Activated T-cell treated with anti-CD3 and anti-CD28 coated beads for 48 hours (primary cell): ENCODE measurements at places on chromosomes 6 and 20.
A peak's percentile ranks its signal among the peaks of the same experiment; 100 is the strongest.

- no peak for DNase-seq
These were observed 47.3 kb upstream of the CLDN20 start for GRCh38 chr6:155216312-155217046.

GRCh38 chr6:143441680-143442545, 8.6 kb downstream of the ADAT2 start:
- DNase-seq: no peak

DNA sequence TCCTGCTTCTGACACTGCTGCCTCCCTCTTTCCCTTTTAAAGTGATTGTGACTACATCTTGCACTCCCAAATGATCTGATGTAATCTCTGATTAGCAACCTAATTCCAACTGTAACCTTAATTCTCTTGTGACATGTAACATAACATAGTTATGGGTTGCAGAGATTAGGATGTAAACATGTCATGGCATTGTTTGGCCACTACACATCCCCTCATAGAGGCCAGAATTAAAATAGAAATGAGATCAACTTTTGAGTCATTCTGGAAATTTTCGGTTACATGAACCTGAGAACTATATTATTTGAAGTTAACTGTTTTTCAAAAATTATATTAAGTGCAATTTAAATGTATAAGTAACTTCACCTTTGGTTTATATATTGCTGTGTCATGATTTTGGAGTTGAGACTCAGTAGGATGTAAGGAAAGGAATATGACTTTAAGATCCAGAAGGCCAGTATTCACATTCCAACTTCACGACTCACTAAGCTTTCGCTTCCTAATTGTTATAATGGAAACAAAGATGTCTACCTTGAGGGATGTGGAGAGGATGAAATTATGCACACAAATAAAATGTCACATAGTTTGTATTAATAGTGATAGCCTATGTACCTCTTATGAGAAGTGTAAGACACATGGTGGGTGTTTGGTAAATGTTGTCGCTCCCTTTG, 611.9 kb upstream of the MAP3K7 start:
- DNase-seq: no peak

DNA sequence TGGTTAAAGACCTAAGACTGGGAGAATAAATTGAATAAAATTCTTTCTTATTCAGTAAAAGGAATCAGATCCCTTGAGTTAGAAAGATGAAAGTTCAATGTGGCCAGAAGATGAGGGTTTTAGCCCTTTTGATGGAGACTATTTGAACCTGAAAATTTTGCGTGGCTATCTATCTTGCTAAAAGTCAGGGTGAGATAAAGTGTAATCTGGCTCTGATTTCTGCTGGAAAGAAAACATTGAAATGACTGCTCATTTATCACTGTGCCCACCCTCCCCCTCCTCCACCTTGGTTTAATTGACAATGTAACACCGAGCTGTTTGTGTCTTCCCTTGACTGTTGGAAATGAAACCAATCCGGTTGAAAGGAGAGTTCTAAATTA, 32.9 kb upstream of the TCF21 start:
- DNase-seq: no peak

- no peak for DNase-seq
These were observed 3.8 kb upstream of the OGFRL1 start for GRCh38 chr6:71284785-71285184.

DNA sequence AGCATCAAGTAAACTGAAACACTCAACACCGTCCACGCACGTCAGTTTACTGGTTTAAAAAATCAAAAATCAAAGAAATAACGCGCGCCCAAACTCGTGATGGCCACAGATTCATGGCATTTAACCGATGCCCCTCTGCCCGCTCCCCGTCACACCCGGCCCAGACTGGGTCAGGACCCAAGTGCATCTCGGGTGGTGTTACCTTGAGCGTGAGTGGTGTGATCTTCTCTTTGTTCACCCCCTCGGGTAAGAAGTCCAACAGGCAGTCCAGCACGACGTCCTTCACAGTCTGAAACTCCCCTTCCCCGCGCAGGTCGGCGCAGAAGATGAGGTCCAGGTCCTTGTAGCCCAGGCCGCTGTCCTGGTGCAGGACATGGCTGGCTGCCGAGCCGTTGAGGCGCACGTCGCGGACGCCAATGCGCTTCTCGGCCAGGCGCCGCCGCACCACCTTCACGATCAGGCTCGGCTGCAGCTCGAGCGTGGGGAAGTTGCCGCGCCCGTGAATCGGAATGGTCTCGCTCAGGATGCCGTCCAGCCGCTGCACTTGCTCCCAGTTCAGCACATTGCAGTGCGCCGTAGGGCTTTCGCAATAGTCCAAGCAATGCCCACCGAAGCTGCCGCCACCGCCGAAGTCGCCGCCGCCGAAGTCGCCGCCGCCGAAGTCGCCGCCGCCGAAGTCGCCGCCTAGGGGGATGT, 945 bp downstream of the TENT5A start:
- DNase-seq: peak; percentile 21

DNA sequence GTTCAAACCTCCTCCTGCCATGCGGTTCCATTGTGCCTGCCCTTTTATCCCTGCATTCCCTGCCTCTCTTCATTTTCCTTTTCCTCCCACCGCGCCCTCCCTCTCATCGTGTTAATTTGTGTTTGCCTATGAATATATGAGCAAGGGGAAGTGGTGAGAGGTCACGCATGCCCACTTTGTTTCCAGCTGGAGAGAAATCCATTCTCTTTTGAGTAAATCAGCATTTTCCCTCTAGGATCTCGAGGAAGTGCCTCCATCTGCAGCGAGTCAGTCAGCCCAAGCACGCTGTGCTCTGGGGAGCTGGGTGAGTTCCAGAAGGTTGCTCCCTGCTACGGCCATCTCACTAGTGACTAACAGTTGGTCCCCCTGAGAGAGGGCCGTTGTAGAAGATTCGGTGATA, 42.9 kb downstream of the CDH26 start:
- DNase-seq: no peak

GRCh38 chr20:41095110-41095969, 42.0 kb upstream of the PLCG1 start:
- DNase-seq: peak; percentile 29

DNA sequence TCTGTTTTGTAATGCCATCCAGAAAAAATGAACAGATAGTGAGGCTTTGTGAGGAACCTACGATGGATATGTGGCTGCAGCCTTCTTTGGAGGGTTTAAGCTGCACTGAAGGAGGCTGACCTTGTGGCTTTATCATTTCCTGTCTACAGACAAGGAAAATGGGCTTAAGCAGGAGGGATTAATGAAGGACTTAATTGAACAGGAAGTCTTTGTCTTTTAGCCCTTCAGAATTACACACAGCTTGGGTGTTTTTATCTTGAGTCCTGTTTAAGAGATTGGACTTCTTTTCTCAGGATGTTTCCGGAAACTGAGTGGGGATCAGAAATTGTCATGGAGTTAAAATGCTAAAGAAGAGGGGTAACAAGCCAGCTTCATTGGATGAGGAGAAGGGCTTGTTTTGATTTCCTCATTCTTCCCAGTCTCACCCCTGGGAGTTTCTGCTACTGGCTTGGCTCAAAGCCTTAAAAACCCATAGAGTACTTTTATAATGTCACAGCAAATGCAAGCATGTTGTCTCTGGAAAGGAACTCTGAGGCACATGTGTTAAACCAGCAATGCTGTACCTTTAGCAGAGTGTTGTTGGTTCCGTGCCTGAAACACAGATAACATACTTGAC, 193.6 kb downstream of the JARID2 start:
- DNase-seq: no peak

- DNase-seq: no peak
These were observed 236.6 kb upstream of the RNF24 start for GRCh38 chr20:4252005-4252404.

GRCh38 chr6:165776691-165777090, 113.7 kb upstream of the PDE10A start:
- DNase-seq: no peak

DNA sequence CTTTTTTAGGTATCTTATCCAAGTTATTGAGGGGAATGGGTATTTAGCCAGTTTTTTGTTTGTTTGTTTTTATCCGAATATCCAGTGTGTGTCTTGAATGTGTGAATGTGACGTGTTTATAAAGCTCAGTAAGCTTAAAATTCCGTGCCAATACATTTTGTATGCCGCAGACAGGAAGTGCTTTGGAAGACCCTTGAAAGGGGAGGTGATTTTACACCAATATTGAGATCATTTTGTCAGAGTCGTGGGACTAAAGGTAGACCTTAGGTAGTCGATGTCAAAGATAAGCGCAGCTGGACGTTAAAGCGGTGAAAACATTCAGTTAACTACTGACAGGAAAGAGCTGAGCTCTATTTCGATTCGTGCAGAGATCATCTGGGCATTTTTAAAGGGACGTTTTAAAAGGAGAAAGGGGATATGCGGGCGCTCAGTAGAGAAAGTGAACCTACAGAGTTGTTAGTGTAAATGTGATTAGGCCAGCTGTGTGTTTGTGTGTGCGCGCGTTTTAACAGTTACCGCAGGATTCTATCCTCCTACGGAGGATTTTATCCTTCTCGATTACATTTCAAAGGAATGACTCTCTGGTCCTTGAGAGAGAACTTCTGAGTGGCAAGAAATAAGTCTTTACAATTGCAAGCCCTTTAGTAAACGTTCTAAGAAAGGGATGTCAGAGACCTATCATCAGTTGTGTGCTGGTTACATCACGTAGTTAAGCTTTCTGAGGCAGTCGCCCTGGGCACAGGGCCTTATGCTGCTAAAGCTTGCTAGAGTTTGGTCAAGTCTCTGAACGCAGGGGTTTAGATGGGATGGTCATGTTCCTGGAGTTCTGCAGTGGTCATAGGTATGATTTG, 625 bp upstream of the ECHDC1 start:
- no peak for DNase-seq

GRCh38 chr6:144362042-144363018, 77.2 kb downstream of the UTRN start:
- no peak for DNase-seq

- DNase-seq: no peak
These were observed 32.0 kb upstream of the SYNDIG1 start for GRCh38 chr20:24437196-24438082.

DNA sequence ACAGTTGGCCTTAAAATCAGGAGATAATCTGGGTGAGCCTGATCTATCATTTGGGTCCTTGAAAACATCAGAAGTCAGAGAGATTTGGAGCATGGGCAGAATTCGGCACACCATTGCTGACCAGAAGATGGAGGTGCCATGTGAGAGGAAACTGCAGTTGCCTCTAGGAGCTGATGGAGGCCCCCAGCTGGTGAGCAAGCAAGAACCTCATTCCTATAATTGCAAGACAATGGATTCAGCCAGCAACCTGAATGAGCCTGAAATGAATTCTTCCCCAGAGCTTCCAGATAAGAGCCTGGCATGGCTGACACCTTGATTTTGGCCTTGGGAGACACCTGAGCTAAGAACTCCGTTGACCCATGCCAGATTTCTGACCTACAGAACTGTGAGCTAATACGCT, 76.3 kb upstream of the FYN start:
- DNase-seq: no peak

DNA sequence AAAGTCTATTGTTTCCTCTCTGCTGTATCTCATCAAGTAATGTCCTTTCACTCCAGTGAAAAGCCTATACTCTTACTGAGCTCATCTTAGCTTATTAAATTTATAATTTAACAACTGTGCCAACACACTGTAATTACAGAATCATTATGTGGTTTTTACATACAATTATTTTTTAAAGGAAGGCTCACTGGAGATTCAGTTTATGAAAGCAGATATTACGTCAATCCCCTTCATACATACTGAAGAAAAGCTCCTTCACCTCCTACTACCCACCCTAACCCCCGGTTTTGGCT, 28.1 kb downstream of the ARHGAP18 start:
- DNase-seq: no peak

GRCh38 chr6:43995137-43995536, 132.1 kb downstream of the MRPL14 start:
- no peak for DNase-seq

DNA sequence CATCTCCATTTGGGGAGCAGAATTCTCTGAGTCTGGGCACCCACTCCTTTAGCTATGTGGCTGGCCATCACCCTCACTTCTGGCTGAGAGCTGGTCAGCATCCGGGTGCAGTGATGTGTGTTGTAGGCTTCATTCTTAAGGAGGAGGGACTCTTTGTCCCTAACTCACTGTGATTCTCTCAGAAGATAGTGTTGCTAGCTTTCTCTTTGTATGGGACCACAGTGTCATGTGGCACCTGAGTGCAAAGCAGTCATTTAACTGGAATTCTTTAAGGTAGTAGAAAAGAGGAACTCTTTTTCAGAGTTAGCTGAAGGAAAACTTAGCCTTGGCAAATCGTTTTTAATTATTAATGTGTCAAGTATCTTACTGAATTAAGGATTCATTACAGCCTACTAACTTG, 165.9 kb downstream of the JARID2 start:
- no peak for DNase-seq

DNA sequence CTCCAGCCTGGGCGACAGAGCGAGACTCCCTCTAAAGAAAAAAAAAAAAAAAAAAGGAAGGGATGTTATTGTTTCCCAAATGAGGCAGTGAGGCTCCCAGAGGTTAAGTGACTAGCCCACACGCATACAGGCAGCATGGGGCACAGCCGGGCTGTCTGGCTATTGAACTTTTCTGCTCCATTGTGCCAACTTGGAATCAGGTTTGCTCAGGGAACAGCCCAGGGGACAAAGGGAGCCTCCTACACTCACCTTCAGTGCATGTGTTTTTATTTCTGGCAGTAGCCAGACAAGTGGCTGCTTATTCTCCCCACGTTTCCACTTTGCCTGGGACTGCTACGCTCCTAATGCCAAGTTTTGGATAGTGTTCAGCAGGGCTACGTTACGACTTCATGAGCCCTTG, 10.7 kb downstream of the ETV7 start:
- no peak for DNase-seq

GRCh38 chr6:168004023-168004422, 6.6 kb downstream of the KIF25 start:
- DNase-seq: no peak

DNA sequence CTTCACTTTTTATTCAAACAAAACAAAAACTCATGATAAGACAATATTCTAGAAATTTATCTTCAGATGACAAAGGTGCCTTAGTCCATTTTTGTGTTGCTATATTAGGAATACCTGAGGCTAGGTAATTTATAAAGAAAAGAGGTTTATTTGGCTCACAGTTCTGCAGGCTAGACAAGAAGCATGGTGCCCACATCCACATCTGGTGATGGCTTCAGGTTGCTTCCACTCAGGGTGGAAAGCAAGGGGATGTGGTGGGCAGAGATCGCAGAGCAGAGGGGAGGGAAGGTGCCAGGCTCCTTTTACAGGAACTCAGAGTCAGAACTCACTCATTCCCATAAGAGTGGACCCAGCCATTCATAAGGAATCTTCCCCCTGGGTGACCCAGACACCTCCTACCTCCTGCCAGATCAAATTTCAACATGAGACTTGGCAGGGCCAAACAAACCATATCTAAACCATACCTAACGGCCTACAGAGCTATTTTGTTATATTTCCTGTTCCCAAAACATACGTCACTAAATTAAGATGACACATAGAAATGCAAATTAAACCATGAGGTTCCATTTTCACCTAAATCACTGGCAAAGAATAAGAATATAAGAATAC, 26.4 kb downstream of the ABHD12 start:
- no peak for DNase-seq

- no peak for DNase-seq
These were observed 51.9 kb downstream of the ERMARD start for GRCh38 chr6:169803271-169803811.
